ENCODE measurements at places on chromosomes 1 and 21.
A peak's percentile ranks its signal among the peaks of the same experiment; 100 is the strongest.

- no peak for DNase-seq
Measured at GRCh38 chr1:37549341-37549740, 4.8 kb downstream of the SNIP1 start.

DNA sequence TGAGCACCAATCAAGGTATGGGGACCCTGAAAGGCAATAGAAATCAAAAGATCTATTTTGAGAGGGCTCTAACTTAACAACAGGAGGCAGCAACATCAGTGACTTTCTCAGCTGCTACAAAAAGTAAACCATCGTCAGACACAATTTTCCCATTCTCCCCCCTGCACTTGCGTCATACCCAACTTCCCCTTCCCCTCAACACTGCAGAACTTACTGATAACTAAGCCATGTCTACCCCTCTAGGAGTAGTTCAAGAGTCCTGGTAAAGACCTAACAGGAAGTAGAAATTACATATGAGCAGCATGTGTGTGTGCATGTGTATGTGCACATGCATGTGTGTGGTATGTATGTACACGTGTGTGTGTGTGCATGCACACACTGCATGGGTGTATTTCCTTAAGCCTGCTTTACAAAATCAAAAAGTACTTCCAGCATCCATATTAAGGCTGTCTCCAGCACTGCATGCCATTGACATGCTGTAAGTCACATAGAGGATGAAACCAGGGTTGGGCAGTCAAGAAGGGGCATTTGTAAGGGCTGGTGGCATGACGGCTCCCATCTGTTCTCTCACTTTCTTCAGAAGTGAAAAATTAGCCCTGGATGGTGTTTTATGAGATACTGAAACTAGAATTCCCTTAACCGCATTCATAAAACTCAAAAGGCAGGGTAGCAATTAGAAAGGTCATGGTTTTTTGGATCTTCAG is 460.1 kb upstream of the RUNX1 start:
- DNase-seq: no peak

GRCh38 chr1:15004396-15004795 is 149.2 kb upstream of the TMEM51 start:
- DNase-seq: no peak

DNA sequence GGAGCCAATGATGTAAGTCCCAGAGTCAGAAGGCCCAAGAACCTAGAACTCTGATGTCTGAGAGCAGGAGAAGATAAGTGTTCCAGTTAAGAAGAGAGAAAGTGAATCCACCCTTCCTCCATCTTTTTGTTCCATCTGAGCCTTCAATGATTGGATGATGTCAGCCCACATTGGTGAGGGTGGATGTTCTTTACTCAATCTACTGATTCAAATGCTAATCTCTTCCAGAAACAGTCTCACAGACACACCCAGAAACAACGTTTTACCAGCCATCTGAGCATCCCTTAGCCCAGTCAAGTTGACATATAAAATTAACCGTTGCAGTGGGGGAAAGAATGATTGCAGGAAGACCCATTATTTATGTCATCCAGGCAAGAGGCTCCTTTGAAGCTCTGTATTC is 16.5 kb upstream of the RNF220 start:
- no peak for DNase-seq

- DNase-seq: no peak
Measured at GRCh38 chr21:42498012-42498411, 2.0 kb upstream of the RSPH1 start.

GRCh38 chr1:23469372-23469982 is 14.5 kb downstream of the ASAP3 start:
- DNase-seq: no peak

- no peak for DNase-seq
Measured at GRCh38 chr1:178335426-178335825, 161.3 kb downstream of the CLEC20A start.

GRCh38 chr1:111903871-111904449 is 85.5 kb downstream of the KCND3 start:
- no peak for DNase-seq

- DNase-seq: no peak
Measured at GRCh38 chr1:198798923-198799386, 160.1 kb downstream of the PTPRC start.

- no peak for DNase-seq
Measured at GRCh38 chr1:194227161-194227560, 1040.7 kb upstream of the B3GALT2 start.

DNA sequence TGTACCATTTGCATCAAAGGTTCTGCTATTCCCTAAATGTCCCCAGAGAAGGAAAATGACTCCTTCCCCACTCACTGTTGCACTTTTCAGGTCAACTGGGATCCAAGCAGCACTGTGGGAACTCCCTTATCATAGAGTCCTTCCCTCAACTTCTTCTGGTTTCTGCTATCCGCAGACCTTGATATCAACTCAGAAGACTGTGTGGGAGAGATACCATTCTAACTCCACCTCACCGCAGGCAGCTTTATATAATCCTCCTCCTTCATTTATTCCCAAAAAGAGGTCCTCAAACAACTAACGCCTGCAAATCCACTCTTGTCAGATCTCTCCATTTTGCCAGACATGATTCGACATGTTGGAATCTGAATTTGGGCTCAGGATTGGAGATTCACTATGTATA is 27.3 kb downstream of the LHX9 start:
- DNase-seq: no peak

DNA sequence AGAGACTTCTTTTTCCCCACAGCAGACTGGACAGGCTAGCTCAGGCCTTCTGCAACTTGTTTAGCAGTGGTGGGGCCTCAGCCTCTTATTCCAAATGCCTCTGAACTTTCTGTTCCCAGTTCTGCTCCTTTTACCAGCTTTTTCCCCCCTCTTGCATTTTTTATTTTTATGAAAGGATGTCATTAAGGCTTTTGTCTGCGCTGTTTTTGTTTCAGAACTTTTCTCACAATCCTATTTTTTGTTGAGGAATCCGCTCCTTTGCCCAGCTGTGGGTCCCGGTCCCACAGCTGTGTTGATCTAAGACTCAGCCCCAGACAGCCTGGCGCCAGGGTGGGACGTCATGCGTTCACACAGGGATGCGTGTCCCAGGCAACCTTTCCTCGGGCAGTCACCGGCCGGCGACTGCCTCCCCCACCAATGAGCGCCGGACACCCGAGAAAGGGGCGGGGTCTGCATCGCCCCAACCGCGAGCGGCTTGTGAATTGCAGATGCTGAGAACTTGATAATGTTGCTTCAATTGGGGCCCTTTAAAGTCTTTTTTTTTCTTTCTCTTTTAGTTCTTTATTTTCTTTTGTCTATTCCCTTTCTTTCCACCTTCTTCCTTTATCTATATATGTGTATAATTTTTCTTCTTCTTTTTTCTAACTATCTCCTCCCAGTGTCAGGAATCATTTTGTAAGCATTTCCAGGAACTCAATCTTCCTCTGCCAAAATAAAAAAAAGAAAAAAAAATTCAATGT is 3.0 kb upstream of the ID3 start:
- DNase-seq: no peak

DNA sequence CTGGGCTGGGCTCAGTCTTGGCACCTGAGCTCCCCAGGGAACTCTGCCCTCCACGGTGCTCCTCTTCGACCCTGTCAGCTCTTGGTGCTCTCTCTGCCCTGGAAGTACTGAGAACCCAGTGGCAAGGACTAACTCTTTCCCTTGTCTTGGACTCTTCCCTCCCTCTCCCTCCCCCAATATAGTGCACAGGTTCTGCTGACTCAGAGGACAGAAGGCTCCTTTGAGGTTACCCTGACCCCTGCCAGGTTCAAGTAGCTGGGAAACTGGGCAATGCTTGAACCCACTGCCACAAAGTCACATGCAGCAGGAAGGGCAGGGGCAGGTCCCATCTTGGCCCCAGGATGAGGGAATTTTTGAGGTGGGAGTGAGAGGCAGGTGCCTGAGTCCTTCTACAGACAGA is 20.3 kb downstream of the KCNQ4 start:
- DNase-seq: no peak

GRCh38 chr21:36395353-36396111 is 10.3 kb downstream of the CHAF1B start:
- DNase-seq: no peak

GRCh38 chr1:203799971-203800370 is 4.5 kb downstream of the ZBED6 start:
- no peak for DNase-seq

DNA sequence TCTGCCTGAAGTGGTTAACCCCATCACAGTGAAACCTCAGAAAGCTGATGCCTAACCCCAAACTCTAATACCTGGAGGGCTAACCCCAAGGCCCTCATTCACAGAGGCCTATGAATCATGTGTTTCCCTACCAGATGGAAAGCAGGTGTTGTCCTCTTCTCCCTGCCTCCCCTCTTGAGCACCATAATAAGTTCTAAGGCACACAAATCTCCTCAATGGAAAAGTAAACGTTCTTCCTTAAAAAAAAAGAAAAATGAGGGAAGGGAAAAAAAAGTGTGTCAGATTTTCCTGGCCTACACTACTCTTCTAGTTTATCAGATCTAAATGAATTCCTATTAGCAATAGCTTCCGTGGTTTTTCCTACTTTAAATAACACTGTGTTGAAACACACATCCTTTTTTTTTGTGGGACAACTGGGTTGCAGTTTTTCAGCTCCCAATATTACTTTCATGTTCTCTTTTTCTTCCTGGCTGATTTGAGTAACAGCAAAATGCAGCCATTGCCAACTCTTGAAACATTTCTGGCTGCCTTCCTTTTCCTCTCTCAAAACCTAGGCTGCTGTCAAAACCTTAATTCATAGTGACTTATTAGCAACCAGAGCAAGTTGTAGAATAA is 43.2 kb downstream of the SLC44A3 start:
- DNase-seq: no peak

GRCh38 chr1:80776266-80776665 is 1024.5 kb upstream of the ADGRL2 start:
- no peak for DNase-seq

DNA sequence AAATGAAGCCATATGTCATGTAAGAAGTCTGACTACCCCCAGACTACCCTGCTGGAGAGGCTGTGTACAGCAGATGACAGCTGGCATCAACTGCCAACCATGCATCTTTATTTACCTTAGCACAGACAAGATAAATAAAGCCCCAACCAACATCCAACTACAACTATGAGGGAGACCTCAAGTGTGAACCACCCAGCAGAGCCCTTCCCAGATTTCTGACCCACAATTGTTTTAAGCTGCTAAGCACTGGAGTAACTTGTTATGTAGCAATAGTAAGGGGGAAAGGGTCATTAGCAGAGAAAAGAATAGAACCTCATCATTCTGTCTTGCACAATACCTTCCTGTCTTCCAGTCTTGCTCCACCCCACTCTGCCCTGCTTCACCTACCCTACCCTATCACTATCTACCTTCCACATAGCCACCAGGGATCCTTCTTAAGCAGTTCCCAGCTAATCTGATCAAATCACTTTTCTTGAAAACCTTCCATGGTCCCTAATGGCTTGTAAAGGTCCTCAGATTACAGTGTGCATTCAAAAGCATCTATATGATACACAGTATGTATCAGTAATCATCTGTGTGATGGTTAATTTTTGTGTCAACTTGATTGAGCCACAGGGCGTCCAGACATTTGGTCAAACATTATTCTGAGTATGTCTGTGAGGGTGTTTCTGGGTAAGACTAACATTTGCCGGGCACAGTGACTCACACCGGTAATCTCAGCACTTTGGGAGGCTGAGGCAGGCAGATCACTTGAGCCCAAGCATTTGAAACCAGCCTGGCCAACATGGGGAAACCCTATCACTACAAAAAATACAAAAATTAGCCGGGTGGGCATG is 19.6 kb upstream of the RBM15 start:
- DNase-seq: no peak

- DNase-seq: peak; percentile 48
Measured at GRCh38 chr1:22976461-22977243, 4.0 kb upstream of the LACTBL1 start.

DNA sequence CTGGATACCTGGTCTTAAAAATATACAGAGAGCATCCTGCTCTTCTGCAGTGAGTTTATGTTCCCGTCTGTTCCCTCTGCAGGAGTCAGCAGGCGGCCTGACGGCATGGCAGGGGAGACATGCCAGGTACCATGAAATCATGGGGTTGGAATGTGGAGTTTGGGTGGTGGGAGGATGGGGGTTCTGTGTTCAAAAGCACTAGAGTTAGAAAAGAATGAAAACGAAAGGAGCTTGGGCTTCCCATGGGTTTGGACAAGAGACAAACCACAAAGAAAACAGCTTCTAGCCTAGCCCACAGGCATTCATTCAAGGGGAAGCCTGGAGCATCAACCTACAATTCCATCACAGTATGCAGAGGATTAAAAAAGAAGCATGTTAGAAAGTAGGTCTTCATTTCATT is 59.9 kb downstream of the WARS2 start:
- no peak for DNase-seq

DNA sequence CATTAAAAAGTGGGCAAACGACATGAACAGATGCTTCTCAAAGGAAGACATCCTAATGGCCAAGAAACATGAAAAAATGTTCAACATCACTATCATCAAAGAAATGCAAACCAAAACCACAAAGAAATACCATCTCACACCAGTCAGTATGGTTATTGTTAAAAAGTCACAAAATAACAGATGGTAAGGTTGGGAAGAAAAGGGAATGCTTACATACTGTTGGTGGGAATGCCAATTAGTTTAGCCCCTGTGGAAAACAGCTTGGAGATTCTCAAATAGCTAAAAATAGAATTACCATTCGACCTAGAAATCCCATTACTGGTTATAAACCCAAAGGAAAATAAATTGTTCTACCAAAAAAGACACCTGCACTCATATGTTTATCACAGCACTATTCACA is 369.4 kb downstream of the KCNH1 start:
- no peak for DNase-seq

- no peak for DNase-seq
Measured at GRCh38 chr1:202438393-202439174, 90.1 kb downstream of the PPP1R12B start.

- no peak for DNase-seq
Measured at GRCh38 chr1:62022382-62022983, 172.2 kb upstream of the L1TD1 start.

DNA sequence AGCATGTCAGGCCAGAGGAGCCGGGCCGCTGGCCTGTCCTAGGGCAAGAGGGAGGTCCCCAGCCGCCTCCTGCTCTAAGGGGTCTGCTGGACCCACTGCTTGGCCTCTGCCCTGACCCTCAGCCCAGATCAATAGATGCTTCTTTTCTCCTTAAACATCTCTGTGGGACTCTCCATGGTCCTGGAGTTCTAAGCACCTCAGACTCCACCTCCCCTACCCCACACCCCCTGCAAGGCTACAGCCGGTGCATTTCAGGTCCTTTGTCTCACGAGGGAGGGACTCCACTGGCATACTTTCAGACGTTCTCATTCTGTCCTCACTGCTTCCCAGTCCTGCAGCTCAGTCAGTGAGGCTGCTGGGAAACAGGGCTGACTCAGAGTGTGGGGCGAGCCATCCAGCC is 11.0 kb downstream of the CNTN2 start:
- no peak for DNase-seq

GRCh38 chr1:155062702-155063411 is 683 bp upstream of the EFNA4 start:
- no peak for DNase-seq

Measured in GM18507 (cell line).